Stimulated activated CD8-positive, alpha-beta memory T cell treated with anti-CD3 and anti-CD28 coated beads, Interleukin-15, amount 100 ng/mL, for 4 hours (primary cell): ENCODE measurements at places on chromosomes 13 and 19.
A peak's percentile ranks its signal among the peaks of the same experiment; 100 is the strongest.

- no peak for DNase-seq
Measured at GRCh38 chr13:99118179-99118578, 82.5 kb upstream of the UBAC2 start.

- no peak for DNase-seq
Measured at GRCh38 chr19:44553478-44554171, 24.1 kb upstream of the CEACAM20 start.

DNA sequence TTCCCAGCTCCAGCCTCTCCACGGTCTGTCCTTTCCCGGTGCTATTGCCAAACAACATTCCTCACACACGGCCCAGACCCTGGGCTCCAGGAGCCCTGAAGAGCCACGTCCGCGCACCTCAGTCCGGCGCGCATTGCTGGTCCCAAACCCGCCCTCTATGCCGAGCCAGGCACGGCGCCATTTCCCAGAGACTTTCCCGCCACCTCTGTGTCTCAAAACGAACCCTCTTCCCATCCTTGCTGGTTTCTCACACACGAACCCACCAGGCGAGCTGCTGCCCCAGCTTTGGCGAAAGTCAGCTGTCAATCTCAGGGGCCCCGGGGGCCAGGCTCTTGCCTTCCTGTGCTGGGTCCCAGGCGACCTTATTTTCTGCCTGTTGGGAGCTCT lies 28.0 kb upstream of the F7 start:
- no peak for DNase-seq

DNA sequence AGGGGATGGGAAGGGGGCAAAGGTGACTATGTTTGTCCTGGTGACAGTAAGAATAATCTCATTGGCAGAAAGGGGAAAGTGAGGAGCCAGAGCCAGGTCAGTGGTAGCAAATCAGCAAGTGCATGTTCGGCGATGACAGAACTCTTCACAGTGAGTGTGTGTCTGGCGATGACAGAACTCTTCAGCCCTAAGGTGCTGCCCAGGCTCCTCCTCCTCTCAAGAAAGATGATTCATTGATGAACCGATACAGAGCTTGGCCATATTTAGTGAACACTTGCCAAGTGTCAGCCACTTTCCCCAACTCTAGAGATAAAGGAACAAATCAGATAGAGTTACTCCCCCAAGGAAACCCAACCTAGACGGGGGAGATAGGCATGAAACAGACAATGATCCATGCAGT lies 199.3 kb upstream of the UBL3 start:
- no peak for DNase-seq

GRCh38 chr19:33948651-33949335 lies 152.1 kb downstream of the KCTD15 start:
- DNase-seq = no peak

- DNase-seq = no peak
Measured at GRCh38 chr13:27304099-27304498, 33.5 kb downstream of the RASL11A start.

DNA sequence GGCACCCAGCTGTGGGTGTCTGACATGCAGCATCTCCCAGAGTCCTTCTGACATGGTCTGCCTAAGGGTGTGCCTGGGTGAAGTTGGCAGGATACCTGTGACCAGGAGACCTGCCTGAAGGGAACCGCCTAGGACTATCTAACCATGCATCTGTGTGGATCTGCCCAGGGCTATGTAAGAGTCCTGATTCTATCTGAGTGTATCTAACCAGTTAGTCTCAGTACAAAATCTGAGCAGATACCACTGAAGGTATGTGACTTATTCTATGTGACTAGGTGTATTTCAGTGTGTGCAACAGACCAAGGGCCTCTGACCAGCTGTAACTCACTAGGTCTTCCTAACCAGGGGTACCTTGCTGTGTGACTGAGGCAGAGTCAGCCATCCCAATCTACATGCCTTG lies 28.2 kb upstream of the FBL start:
- no peak for DNase-seq

- peak; percentile 70 for DNase-seq
Measured at GRCh38 chr19:12331211-12331941, 2.1 kb downstream of the ZNF563 start.

GRCh38 chr13:49584771-49585182 lies 581 bp downstream of the RCBTB1 start:
- DNase-seq = no peak

DNA sequence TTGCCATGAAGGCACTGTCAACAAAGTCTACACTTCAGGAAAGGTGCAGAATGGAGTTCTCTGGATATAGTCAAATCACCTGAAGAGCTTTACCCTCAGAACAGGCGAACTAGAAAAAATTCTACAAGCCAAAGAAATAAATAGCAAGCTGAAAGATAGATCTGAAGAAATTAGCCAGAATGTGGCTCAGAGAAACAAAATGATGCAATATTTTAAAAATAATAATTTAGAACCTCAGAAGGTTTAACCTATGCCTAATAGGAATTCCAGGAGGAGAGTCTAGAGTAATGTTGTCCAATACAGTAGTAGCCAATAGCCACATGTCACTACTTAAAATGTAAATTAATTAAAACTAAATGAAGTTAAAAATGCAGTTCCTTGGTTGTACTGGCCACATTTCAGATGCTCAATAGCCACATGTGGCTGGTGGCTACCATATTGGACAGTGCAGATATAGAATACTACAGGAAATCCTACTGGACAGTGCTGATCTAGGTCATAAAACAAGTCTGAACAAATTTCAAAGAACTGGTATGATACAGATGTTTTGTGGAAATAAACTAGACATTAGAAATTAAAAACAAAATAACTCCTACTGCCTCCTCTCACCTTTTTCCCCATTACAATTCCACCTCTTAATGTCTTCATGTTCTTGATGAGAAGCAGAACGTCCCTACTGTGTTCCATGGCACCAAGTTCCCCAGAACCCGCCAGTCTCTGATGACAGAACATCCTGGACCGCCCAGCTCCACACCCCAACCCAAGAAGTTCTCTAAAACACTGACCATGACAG lies 679 bp upstream of the CDADC1 start:
- no peak for DNase-seq

DNA sequence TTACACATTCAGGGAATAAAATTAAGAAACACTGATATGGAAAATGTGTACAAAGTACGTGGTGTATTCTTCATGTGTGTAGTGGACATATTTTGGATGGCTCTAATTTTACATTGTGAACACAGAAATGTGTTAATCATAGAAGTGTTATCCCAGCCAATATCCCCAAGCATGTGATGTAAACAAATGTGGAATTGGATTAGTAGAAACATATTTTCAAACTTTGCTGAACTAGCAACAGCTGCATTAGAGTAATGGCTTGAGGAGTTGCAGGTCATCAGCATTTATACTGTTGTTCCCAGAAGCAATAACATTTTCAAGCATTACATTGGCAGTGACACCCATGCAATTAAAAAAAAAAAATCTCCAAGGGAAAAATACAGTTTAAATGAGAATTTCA lies 600.6 kb downstream of the SLITRK1 start:
- DNase-seq = no peak

DNA sequence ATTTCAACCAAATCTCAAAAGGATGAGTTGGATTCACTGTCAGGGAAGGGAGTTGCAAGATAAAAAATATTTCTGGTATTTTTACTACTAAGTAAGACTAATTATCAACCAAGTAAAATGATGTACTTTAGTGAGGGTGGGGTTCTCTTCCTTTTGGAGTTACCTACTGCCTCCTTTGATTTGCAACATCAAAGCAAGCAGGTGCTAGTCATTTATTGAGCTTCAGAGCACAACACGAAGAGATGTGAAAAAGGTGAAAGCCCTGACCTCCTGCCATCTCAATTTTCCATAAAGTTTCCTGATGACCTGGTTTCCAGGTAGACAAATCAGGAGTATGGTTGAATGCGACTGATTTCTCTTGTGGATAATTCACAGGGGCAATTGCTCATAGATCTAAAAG lies 96.0 kb downstream of the CDADC1 start:
- no peak for DNase-seq

- no peak for DNase-seq
Measured at GRCh38 chr13:97262058-97262457, 39.9 kb downstream of the MBNL2 start.

DNA sequence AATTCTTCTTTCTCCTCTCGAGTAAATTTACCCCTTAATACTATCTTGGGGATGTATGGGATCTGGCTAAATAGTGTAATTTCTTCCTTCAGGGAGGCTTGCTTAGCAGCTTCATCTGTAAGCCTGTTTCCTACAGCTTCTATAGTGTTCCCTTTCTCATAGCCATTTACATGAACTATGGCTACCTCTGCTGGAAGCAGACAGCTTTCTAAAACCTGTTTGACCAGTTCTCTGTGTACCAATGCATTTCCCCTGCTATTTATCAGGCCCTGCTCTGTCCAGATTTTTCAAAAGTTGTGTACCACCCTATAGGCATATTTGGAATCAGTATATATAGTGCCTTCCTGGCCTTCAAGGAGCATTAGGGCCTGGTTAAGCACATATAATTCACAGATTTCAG lies 113.6 kb upstream of the PCDH9 start:
- no peak for DNase-seq

- no peak for DNase-seq
Measured at GRCh38 chr13:109883181-109884180, 97.1 kb upstream of the IRS2 start.

DNA sequence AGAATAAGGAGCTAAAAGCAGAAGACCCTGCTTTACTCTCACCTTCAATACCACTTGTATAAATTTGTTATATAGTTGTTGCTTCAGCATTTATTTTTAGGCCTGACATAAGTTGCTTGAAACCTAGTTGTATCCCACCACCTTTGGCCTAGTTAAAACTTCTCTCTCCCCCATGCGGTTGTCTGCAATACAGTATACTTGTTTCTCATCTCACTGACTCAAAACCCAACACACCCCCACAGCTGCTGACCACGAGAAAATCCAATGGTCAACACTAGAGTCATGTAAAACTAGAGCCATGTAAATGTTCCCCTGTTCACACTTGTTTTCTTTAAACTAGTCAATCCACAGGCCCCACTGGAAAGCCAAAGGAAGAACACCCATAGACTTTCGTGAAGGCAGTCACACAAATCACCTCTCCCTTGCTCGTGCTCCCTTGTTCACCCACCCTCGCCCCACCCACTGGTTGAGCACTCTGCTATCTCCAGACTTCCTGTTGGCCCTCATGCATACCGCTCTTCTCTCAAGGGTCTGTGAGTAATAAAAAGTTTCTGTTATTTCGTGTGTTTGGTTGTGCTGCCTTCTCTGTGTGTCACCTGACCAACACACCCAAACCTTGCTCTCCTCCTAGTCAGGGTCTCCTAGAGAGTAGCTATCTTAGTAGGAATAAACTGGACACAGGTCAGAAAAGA lies 12.9 kb upstream of the CCDC169 start:
- DNase-seq = no peak

DNA sequence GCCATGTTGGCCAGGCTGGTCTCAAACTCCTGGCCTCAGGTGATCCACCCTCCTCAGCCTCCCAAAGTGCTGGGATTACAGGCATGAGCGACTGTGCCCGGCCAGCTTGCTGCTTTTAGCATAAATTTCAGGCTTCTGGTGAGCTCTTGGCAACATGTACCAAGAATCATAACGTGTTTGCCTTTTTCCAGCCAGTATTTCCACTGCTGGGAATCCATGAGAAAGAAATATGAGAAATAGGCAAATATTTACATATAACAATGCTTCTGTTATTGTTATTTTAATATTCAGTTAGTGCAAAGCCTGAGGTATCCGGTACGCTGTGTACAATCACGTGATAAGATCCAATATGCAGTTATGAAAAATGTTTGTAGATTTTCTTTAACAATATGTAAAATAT lies 29.2 kb upstream of the CERS4 start:
- DNase-seq = no peak

- no peak for DNase-seq
Measured at GRCh38 chr13:103794526-103794925, 728.3 kb upstream of the SLC10A2 start.

DNA sequence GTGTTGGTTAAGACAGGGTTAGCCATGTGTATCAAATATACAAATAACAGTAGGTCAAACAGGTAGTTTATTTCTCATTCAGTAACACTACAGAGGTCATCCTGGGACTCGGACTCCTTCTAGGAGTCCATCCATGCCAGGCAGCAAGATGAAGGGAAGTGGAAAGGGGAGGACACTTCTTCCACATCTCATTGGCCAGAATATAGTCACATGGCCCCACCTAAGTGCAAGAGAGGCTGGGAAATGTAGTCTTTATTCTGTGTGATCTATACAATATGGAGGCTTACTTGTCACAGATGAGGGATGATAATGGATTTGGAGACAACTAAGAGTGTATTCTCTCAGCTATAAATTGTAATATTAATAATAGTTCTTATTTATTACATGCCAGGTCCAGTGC lies 31.1 kb downstream of the RDH8 start:
- no peak for DNase-seq

DNA sequence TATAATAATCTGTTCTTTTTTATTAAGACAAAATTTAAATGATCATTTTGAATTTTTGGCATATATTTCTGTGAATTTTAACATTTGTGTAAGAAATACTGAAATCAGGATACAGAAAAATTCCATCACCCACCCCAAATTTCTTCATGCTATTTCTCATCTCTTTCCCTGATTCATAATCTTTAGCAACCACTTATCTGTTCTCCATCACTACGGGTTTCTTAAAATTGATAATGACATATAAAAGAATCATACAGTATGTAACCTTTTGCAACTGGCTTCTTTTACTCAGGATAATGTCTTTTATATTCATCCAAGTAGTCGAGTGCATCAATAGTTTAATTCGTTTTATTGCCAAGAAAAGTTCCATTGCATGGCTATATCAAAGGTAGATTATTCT lies 1627.0 kb downstream of the PCDH9 start:
- DNase-seq = no peak

DNA sequence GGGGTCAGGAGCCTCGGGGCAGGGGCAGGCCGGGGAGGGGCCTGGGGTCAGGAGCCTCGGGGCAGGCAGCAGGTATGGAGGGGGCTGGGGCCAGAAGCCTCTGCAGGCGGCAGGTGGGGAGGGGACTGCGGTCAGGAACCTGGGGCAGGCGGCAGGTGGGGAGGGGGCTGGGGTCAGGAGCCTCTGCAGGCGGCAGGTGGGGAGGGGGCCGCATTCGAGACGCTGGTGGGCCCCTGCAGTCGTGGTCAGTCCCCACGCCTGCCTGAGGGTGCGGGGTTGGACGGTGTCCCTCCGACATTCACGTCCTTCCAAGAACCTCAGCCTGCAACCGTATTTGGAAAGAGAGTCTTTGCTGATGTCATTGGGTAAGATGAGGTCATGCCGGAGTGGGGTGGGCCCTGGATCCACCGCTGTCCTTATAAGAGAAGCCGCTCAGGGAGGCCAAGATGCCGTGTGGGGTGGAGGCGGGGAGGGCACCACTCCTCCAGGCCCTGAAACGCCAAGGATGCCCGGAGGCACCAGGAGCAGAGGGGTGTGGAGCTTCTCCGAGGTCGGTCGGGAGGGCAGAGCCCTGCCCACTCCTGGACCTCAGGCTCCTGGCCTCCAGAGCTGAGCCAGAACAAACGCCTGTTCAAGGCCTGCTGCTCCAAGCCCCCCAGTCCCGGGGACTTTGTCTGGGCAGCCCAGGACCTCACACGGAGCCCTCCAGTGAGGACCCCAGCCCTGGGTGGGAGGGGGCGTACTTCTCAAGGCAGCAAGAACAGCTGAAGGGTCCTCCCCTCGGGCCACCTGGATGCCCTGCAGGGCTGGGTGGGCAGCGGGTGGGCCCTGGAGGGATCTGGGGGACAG lies 30.1 kb downstream of the PIP5K1C start:
- no peak for DNase-seq
